ENCODE measurements at places on chromosomes 11 and 22. TPM values are rescaled to one million over a fixed set of nuclear protein-coding genes. Genes with fewer than 3 reads are reported as not detected.

The PIWIL4 gene
- 0.84 TPM for total RNA-seq

DNA sequence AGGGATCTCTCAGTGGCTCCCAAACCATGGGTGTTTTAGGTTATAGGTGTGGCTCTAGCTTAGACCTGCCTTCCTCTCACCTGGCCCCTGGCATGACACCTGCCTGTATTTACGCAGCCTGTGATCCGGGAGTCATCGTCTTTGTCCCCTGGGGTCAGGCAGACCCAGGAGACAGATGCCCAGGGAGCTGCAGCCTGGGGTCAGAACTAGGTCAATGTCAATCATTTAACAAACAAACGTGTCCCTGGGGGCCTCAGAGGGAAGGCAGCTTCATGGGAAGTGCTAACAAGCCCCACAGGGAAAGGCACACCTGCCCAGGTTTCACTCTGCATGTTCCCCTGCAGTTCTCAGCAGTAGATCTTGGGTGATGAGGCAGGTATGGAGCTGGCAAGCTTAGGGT is 12.0 kb downstream of the BACE1-AS start:
- DNase-seq: no peak

The GAL3ST1 gene
- total RNA-seq: not detected

- no peak for DNase-seq
Observed at GRCh38 chr11:8652140-8652539, 30.3 kb downstream of the TRIM66 start.

DNA sequence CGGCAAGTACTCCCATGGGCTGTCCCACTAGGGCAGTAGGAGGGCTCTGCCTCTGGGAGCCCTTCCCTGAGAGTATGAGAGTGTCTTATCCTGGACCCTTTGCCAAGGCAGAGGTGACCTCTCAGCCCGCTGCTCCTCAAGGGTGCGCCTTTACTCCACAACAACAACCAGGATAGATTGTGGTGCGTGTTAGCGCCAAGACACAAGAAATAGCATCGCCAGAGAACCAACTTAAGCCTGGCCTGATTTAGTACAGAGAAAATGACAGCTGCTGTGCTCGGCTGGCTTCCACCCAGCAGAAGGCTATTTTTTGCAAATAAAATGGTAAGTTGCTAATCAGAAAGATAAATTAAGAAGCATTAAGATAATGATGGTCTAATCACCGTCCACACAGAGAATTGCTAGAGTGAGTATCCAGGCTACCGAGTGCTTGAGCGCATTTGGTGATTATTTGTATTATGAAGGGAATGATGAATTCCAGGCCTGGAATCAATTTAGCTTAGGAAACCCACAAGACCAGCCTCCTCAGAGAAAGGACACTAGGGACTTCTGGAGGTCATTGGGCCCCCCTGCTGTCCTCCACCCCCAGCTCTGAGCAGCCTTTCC is 119.8 kb downstream of the PKNOX2 start:
- DNase-seq: no peak

The CLDN5 gene
- total RNA-seq: 1.5 TPM

- DNase-seq: no peak
Observed at GRCh38 chr11:1150769-1151365, 6.9 kb upstream of the MUC5AC start.

The NEFH gene
- 7.5 TPM for total RNA-seq

The KCNQ1 gene
- 4.0 TPM for total RNA-seq

The BDNF gene
- not detected for total RNA-seq

DNA sequence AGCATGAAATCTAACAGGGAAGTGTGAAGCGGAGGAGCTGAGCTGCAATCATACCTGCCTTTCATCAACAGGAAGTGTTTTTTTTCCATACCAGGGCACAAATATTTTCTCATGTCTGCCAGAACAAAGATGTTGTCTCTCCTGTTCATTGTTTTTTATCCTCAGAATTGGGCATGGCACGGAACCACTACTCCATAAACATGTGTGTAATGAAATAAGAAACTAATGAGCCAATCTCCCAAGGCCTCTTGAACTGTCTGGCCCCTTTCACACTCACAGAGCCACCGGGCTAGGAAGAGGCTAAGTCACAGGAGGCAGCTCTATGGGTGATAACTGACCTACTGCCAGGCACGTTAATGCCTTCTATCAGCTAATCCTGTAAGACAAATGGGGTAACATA is 124.4 kb downstream of the ETS1 start:
- DNase-seq: no peak

DNA sequence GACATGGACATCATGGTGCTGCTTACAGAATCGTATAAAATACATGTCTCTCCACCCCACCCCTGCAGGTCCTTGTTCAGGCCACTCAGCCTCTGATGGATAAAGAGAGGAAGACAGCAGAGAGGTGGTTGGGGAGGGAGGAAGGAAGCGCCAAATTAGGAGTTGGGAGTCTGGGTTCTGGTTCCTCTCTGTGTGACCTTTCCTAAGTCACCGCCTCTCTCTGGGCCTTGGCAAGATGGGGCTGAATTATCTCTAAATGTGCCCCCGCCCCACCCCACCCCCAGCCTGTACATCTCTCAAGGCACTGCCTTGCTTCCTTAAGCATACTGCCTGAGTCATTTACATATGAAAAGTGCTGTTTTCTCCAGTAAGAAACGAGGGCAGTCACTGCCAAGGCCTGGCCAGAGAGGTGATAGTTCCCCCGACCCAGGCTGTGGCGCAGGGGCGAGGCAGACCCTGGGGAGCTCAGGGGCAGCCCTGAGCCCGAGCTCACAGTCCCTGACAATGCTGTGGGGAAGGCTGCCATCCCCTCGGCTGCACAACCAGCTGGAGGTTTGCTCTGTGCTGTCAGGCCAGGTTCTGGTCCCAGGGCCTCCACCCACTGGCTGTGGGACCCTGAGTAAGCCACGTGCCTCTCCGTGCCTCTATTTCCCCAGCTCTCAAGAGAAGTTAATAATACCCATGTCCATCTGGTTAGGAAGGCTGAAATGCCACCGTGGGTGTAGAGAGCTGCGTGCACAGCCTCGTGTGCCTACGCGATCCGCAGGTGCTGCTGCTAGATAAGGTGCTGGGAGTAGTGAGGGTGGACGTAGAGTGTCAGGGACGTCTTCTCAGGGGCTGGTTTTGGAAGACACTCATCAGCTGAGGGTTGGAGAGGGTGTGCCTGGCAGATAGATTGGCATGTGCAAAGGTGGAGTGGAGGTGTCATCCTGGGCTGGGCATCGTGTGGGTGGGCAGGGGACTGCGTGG is 55.3 kb downstream of the CACNA1I start:
- DNase-seq: no peak

- DNase-seq: no peak
Observed at GRCh38 chr11:83192606-83193245, 786 bp upstream of the ANKRD42 start.

The ALDH3B1 gene
- total RNA-seq: not detected

DNA sequence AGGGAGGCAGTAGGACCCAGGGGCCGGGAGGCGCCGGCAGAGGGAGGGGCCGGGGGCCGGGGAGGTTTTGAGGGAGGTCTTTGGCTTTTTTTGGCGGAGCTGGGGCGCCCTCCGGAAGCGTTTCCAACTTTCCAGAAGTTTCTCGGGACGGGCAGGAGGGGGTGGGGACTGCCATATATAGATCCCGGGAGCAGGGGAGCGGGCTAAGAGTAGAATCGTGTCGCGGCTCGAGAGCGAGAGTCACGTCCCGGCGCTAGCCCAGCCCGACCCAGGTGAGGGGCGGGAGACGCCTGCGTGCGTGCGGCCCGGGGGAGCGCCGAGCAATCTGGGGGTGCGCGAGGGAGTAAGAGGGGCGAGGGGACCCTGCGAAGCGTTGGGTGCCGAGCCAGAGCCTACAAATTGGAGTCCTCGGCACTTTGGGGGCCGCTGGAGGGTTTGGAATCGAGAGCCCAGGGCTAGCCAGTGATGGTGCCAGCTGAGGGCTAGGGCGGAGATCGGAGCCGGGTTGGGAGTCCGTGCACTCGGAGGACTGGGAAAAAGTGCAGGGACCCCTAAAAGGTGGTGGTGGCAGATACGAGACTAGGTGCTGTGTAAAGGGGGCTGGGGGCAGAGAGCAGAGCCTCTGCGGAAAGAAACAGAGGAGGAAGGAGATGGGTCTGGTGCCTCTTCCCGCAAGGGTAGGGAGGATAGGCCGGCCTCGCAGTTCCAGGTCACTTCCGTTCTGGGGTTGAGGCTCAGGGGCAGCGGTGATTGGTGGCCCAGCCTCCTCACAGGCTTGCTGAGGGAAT is at the start of gene SERPINH1:
Gene SERPINH1 (plus strand): TSS at position 206 of the 788 bp plus-strand sequence. CDS start 4,097 bp downstream, outside the sequence.
- DNase-seq: peak; percentile 48

DNA sequence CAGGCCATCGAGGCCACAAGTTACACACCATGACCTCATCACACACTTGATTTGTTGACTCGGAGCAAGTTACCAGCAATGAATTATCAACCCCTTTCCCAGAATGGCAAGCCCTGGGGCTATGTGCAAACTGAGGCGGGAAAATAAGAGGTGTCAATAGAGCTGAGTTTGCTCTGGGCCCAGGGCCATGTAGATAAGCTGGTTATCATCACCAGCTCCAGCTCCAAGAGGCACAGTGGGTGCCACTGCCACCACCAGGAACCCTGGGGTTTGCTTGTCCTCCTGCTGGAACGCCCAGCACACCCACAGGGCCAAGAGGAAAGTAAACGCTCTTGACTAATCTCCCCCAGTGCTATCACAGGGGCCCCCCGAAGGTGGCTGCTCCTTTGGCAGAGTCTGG is 13.0 kb upstream of the VPS37C start:
- DNase-seq: no peak

DNA sequence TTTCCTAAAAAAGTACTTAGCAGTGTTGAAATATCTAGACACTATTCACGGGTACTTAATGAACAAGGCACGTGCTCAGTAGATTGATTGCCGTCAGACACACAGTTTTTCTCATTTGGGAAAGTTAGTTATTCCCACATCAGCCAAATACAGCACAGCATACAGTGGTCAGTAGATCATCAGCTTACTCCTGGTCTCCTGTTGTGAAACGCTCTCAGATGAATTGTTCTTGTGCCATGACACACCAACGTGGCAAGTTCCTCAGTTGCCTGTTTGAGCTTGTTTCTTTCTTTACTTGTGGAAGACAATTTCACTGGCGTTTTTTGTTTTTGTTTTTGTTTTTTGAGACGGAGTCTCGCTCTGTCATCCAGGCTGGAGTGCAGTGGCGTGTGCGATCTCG is 8.6 kb downstream of the TAB1 start:
- no peak for DNase-seq

The NARS2 gene
- 34.1 TPM for total RNA-seq

- DNase-seq: peak; percentile 80
Observed at GRCh38 chr22:31292236-31292989, at the start of gene PIK3IP1. TSS of gene PIK3IP1 (minus strand) at chr22:31292488. CDS start at chr22:31292344, 144 bp downstream.

DNA sequence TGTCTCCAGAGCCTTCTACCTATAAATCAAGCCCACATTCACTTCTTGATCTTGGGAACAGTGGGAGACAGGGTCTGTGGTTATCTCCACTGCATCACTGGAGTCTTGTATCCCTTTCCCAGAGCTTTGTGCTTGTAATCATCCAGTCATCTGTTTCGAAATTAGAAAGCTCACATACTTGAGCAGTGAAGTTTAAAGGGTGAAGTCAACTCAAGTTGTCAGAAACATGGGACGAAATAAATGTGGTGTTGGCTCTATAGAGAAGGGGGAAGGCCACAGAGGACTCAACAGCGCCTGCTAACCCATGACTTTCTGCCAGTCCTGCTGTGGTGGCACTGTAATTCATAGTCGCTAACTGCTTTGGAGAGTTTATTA is 197.5 kb downstream of the DBX1 start:
- DNase-seq: no peak

DNA sequence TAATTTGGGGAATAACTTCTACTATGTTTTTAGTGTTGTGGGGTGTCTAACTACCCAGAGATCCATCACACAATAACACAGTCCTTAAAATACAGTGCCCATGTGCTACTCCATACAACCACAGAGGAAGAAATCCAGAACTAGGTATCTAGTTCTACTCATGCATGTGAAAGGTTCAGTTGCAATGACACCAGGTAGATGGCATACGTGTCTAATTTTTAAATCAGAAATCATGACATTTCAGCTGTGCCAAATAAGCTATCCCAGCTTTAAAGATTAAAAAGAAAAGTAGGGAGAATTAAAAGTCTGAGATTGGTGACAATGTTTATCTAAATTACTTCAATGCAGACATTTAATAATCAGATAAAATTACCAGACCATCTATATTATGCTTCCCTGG is 122.2 kb downstream of the CD44 start:
- no peak for DNase-seq

The MRGPRD gene
- not detected for total RNA-seq

DNA sequence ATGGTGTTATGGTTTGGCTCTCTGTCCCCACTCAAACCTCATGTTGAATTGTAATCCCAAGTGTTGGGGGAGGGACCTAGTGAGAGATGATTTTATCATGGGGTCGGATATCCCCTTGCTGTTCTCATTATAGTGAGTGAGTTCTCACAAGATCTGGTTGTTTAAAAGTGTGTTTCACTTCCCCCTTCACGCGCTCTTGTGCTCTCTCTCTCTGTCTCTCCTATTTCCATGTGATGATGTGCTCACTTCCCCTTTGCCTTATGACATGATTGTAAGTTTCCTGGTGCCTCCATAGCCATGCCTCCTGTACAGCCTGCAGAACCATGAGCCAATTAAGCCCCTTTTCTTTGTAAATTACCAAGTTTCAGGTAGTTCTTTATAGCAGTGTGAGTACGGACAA is 765.1 kb downstream of the KCNA4 start:
- no peak for DNase-seq

The CRYBA4 gene
- total RNA-seq: not detected

The SPINDOC gene
- 69.2 TPM for total RNA-seq

The IFT27 gene
- total RNA-seq: 30.0 TPM

DNA sequence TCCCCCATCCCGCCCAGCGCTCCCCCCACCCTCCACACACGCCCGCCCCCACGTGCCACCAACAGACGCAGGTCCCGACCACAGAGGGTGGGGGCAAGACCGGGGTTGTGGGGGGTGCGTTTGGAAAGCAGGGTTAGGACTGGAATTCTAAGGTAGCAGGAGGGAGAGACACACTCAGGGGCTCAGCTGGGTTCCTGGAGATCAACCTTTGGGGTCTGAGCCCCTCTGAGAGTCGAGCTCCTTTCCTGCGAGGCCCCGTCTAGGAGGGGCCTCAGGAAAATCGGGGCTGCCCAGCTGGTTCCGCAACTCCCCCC is 429 bp downstream of the PGGHG start:
- no peak for DNase-seq

The ADORA2A gene
- total RNA-seq: 23.8 TPM

The LYVE1 gene
- total RNA-seq: not detected

The BATF2 gene
- total RNA-seq: 0.16 TPM

GRCh38 chr11:85772695-85773094 is 38.2 kb downstream of the SYTL2 start:
- DNase-seq: no peak

The SPDYC gene
- not detected for total RNA-seq

GRCh38 chr11:35358391-35358790 is 61.0 kb downstream of the SLC1A2 start:
- no peak for DNase-seq

- DNase-seq: no peak
Observed at GRCh38 chr11:57338142-57338541, at the start of gene P2RX3. TSS of gene P2RX3 (plus strand) at chr11:57338352. CDS start at chr11:57338551, 199 bp downstream.

DNA sequence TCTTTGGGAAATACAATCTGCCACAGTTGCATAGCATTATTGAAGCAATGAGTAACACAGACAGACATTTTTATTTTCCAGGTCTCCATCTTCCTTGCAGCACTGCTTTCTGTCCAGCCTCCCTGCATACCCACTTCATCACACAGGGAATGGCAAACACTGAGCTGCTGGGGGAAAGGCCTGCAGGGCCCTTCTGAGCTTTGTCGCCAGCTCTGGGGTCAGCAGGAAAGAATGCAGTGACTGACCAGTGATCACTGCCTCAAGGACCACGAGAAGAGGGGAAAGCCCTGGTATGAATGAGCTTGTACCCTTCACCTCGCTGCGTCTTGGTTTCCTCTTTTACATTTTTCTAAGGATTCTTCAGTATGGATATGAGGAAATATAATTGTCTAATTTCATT is 21.3 kb upstream of the MICAL2 start:
- no peak for DNase-seq

The NAV2 gene
- 0.39 TPM for total RNA-seq

Measured in activated T-helper 2 cell treated with anti-CD3 and anti-CD28 coated beads, Interferon-gamma antibody, Interleukin-2, Interleukin-4, amounts not matched to agents 10 μg/mL and 5 μg/mL and 100 μg/mL, durations not matched to agents 14 hours and 24 hours and 36 hours (primary cell).